GM19239 (cell line): ENCODE measurements at places on chromosomes 6 and 20.

GRCh38 chr20:22807646-22808244 is 223.4 kb upstream of the FOXA2 start:
- DNase-seq = no peak

DNA sequence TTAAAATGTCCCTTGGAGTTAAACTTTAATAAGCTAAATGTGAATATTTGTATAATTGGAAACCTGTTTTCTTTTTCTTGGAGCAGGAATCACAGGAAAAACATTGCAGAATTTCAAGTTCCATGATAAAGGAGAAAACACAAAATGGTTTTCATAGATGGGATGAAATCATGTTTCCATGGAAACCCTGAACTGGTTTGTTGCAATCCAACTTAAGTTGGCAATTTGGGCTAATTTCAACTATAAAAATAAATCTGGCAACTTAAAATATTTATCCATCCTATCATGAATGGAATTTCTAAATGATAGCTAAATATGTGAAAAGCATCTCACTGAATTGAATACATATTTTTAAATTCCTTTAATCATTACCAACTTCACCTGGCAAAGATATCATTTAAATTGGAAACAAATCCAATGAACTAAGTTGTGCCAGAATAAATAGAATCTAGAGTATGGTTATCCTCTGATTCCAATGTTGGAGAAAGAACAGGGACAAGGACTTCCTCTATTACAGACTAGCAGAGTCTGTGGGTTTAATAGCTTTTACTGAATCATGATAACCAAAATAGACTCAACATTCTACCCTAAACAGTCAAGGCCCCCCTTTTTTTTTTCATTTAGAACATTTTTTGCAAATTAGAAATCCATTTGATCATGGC is 33.2 kb downstream of the COL21A1 start:
- DNase-seq = no peak

DNA sequence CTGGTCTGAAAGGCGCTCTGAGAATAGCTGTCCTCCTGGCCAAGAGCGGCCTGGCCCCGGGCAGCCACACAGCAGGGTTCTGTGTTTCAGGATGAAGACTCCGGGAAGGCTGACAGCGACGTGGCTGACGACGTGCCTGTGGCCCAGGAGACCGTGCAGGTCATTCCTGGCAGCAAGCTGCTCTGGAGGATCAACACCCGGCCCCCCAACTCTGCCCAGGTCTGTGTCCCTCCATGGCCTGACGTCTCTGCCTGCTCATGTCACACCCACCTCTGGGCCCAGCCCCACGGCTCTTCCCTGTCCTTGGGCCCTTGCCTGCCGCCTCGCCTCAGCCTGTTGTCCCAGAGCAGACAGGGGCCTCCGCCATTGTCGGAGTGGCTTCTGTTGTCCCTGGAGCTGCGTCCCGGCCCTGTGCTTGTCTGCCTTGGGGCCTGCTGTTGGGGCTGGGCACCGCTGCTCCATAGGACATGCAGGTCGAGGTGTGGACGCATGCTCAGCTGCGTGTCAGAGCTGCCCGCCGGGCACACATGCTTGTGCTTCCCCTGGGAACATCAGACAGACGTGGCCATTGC is 16.2 kb upstream of the ADRM1 start:
- no peak for DNase-seq

- no peak for DNase-seq
Measured at GRCh38 chr6:28693751-28694443, 168.2 kb downstream of the GPX5 start.

DNA sequence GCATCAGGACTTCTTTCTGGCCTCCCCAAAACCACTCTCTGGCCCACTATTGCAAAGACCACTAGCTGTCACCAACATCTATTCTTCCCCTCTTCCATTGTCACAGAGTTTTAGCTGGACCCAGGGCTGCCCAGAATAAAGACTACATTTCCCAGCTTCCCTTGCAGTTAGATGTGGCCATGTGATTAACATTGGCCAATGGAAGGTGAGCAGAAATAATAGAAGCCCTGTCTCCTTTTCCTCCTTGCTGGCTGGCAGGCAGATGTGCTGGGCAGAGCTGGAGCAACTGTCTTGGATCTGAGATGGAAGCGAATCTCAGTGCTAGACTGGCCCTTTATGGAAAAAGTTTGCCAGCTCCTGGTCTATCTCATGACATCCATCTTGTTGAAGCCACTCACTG is 97.0 kb downstream of the KCNB1 start:
- DNase-seq = peak; percentile 17

DNA sequence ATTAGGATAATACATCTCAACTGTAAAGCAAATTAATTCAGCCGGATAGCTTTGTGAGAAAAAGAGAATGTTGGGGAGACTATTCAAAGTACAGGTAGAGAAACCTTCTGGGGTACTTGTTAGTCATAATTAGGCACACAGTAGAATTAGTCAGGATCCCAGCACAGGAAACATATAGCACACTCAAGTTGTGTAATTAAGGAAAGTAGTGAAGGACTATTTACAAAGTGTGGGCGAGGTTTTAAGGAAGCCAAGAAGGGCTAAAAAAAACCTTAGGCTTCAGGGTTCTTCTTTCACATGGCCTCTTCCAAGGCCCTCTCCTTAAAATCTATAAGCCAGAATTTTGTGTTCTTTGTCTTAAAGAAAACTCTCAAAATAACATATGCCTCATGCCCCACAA is 126.7 kb downstream of the RTN4IP1 start:
- no peak for DNase-seq

DNA sequence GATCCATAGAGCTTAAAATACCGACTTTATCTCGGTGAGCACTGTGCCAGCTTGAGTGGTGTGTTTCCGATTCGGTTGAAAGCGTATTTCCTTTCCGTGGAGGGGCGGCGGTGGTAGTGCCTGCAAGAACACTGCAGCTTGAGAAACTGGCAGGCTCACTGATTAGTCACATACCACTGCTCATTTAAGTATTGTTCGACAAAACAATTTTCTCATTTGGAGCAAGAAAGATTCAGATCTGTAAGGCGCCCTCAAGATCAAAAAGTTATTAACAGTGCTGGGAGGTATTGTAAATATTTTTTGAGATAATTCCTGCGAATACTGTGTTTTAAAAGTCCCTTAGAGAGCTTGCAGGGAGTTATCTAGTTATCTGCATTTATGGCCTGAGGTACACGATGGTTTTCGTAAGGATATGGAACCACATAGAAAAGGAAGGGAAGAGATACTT is 1.3 kb downstream of the MAPK14 start:
- DNase-seq = no peak

DNA sequence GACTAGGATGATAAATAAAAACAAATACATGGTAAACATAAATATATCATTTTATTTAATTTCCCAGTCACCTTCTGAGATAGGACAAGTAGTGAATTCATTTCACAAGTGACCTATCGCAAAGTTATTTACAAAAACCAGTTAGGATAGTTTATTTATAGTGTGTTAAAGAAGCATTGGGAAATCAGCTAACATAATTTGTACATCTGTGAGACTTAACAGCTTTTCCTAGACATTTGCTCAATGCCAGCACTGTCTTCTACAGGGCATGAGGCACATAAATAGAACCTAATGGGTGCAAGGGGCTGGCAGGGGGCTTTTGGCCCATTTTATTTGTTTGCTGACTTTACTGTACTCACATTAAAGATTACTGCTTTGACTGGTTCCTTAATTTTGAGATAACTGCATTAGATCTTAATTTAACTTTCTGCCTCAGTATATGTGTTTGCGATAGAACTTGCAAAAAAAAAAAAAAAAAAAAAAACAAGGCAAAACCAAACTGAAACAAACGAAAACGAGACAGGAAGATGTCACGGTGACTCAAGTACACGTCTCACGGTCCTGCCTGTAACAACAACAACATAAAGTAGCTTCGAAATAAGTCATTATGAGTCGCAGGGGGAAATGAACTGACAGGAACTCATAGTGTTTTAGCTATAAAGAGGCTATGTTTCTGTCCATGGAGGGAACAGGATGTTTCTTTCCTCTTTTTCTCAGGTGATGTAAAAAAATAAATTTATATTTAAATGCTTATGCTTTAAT is 133.7 kb upstream of the GMDS start:
- DNase-seq = no peak

- DNase-seq = no peak
Measured at GRCh38 chr20:4084096-4084495, 68.7 kb upstream of the RNF24 start.

- no peak for DNase-seq
Measured at GRCh38 chr6:167745670-167746389, 80.9 kb upstream of the AFDN start.

GRCh38 chr20:53921443-53921973 is 148.9 kb downstream of the BCAS1 start:
- no peak for DNase-seq

DNA sequence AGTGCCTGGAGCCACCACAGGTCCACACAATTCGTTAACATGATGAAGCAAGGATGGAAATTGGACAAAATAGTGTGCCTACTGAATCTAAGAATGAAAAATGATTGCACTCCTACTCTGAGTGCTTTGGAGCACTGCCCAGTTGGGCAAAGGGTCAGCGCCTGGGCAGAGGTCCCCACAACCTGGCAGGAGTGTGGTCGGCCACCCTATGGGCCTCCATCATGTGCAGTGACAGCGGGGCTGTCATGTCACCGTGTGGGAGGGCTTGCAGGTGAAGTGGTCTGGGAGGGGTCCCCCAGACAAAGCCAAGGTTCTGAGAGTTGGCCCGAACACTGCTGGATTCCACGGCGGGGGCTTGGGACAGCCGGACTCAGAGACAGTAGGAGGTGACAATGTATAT is 36.2 kb upstream of the CD93 start:
- DNase-seq = no peak

GRCh38 chr6:53724501-53724900 is 58.9 kb upstream of the KLHL31 start:
- no peak for DNase-seq

DNA sequence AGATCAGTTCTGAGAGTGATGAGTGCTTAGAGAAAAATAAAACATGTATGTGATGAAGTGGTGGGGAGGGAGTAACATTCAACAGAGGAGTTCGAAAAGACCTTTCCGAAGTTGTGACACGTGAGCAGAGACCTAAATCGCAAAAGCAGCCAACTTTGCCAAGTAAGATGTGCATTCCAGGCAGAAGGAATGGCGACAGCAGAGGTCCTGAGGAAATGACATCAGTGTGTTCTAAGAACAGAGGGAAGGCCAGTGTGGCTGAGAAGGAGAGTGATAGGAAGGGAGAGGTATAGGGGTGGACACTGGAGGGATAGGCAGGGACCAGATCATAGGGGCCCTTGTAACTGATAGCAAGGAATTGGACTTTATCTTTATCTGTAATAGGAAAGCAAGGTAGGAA is 51.3 kb downstream of the ADAT2 start:
- DNase-seq = no peak

- DNase-seq = no peak
Measured at GRCh38 chr6:137879885-137880745, 13.1 kb downstream of the TNFAIP3 start.

DNA sequence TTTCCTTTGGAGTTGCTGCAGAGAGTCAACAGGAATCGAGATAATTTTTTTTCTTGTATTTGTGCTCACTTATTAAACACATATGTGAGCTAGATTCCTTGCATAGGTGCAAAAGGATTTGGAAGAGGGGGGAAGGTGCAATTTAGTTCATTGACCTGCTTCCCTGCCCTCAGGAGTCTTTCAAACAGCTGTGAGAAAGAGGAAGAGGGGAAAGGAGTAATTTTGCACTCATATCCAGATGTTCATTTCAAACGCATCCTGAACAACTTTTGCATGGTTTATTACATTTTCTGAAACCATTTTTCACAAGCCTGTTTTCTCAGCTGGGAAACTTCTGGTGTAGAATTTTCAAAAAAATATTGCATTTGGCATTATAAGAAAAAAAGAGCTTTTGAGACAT is 795.0 kb downstream of the MAFB start:
- no peak for DNase-seq

- no peak for DNase-seq
Measured at GRCh38 chr6:124002377-124003081, 198.9 kb downstream of the NKAIN2 start.
